ENCODE measurements at places on chromosomes 6 and 20.

DNA sequence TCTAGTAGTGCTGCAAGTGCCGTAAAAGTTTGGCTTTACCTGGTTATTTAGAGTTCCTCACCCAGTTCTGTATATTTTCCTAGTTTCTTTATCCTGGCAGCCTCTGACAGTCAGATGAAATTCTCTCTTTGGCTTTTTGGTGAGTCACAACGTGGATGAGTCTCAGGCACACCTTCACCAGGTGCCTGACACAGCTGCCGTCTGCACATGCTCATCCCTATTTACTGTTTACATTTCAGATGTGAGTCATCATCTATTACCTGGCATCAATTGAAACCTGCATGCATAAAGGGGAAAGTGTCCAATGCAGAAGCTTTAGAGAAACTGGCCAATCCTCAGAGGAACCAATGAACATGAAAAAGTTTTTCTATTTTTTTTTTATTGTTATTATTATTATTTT, 33.3 kb upstream of the ADGRF4 start:
- no peak for DNase-seq

DNA sequence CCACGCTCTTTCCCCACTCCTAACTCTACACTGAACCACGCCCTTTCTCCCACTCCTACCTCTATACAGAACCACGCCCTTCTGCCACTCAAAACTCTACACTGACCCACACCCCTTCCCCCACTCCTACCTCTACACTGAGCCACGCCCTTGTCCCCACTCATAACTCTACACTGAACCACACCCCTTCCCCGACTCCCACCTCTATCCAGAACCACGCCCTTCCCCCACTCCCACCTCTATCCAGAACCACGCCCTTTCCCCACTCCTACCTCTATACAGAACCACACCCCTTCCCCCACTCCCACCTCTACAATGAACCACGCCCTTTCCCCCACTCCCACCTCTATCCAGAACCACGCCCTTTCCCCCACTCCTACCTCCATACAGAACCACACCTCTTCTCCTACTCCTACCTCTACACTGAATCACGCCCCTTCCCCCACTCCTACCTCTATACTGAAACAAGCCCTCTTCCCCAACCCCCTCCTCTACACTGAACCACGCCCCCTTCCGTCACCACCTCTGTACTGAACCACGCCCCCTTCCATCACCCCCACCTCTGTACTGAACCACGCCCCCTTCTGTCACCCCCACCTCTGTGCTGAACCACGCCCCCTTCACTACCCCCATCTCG, 10.1 kb downstream of the PXMP4 start:
- DNase-seq, result no peak

GRCh38 chr6:170086639-170087420, 204.0 kb downstream of the DLL1 start:
- peak; percentile 15 for DNase-seq

- DNase-seq, result no peak
Measured at GRCh38 chr20:11473983-11474382, 443.7 kb upstream of the BTBD3 start.

GRCh38 chr6:46338131-46338530, 153.1 kb downstream of the RCAN2 start:
- no peak for DNase-seq

- no peak for DNase-seq
Measured at GRCh38 chr6:79515436-79515835, 21.8 kb downstream of the LCA5 start.

GRCh38 chr6:139392794-139393193, 18.3 kb upstream of the CITED2 start:
- DNase-seq, result no peak

- no peak for DNase-seq
Measured at GRCh38 chr6:99613409-99613704, 6.7 kb downstream of the PRDM13 start.

GRCh38 chr6:79600812-79601609, 30.1 kb upstream of the SH3BGRL2 start:
- no peak for DNase-seq

- no peak for DNase-seq
Measured at GRCh38 chr6:167341038-167341583, 16.2 kb downstream of the TTLL2 start.

- DNase-seq, result no peak
Measured at GRCh38 chr20:62050166-62051120, 15.2 kb downstream of the TAF4 start.
